ENCODE measurements at places on chromosomes 7 and 10. TPM values are rescaled to one million over a fixed set of nuclear protein-coding genes. Genes with fewer than 3 reads are reported as not detected.

- no peak for DNase-seq
Observed at GRCh38 chr7:153091477-153091876, 331.9 kb downstream of the ACTR3B start.

The CXCL12 gene
- total RNA-seq = 3.6 TPM

DNA sequence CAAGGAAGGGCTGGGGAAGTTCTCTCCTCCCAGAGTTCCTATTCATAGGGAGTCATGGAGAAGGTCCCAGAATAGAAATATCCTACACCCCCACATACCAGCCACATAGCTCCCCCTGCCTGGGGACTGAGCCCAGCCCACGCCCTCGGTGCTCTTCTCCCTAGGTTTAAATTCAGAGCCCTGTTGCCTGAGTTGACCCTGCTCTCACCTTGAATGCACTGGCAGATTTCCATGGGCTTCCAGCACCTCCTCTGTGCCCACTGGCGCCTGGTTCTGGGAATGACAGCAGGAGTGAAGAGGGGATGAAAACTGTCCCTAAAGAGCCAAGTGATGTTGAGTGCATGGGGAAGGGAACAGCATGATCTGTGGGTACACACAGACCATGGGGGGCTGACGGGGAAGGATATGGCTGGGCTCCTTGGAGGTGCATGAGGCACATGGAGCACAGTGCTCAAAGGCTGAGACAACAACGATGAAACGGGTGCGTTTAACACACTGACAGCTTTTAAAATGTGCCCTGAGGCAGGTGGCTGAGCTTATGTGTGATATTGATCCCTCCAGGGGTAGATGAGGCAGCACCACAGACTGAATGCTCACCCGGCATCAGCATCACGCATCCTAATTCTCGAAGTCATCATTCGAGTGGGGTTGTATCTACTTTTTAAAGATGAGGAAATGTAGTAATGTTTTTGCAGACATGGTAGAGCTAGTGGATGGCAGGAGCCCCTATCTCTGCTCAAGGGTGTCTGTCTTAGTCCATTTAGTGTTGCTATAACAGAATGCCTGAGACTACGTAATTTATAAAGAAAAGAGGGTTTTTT lies 53.7 kb upstream of the IGFBP3 start:
- no peak for DNase-seq

The ANXA8 gene
- total RNA-seq = not detected

GRCh38 chr10:46541735-46542566 lies 14.5 kb downstream of the GPRIN2 start:
- DNase-seq = no peak

DNA sequence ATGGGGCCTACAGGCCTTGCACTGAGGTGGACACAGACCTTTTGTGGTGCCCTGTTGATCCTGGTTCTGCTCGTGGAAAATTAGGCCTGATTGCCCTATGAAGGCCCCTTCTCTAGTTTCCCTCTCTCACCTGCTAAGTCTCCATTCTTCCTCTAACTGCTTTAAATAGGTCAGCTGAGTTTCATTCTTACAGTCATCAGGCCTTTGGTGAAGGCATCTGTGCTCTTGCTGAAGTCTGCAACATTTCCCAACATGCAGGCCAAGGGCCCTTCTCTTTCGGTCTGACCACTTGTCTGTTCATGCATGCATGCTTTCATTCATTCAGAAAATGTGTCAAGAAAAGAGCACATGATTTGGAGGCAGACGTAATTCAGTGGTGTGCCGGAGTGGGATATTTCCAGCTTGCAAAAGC lies 244.0 kb downstream of the BUB3 start:
- DNase-seq = no peak

Data from neural crest cell (in vitro differentiated cells).